C1 segment of cervical spinal cord (tissue), 14 donors: ENCODE measurements at places on chromosomes 3 and 15.

- no peak for DNase-seq
Measured at GRCh38 chr3:116474801-116475200, 29.5 kb upstream of the LSAMP start.

GRCh38 chr3:115251509-115251908 is 104.4 kb upstream of the ZBTB20 start:
- DNase-seq = no peak

DNA sequence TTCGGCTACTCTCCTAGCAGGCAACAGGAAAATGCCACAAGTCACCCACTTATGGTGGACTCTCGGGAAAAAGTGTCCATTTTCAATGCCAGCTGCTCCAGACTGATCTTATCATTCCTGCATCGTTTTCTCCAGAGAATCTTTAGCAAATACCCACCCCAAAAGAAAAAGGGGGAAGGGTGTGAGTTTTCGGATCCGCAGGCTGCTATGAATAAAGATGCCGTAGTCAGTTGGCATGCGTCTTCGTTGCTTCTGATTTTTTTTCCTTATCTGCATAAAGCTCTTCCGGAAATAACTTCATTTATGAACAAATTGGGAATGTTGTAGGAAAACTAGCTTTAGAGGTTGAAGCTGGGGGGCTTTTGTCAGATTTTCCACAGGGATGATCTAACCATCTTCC is 22.4 kb upstream of the VILL start:
- DNase-seq = no peak

DNA sequence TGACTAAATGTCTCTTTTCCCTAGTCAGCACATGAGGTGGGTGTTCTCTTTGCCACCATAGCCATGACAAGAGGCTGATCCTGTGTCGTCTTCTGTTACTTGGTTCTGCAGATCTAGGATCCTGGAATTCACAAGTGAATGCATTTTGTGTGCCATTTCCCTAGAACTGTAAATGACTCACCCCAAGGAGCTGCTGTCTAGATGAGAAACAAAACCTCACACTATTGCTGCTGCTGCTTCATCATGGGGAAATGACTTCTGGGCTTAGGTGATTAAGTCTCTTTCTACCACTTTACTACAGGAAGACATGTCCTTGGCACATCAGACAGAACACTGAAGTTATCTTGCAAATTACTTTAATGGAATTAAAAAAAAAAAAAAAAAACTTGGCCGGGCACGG is 54.9 kb downstream of the SLCO3A1 start:
- no peak for DNase-seq

DNA sequence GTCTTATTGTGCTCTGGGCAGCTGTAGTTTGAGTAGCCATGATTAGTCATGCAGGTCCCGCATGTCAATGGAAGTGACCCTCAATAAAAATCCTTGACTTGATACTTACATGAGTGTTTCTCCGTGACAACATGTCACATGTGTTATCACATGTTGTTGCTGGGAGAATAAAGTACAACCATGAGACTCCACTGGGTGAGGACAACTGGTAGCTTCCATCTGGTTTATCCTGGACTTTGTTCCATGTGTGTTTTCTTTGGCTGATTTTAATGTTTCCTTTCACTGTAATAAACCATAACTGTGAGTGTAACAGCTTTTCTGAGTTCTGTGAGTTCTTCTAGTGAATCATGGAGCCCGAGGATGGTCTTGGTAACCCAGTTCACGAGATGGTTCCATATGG is 63.1 kb upstream of the NDN start:
- no peak for DNase-seq

DNA sequence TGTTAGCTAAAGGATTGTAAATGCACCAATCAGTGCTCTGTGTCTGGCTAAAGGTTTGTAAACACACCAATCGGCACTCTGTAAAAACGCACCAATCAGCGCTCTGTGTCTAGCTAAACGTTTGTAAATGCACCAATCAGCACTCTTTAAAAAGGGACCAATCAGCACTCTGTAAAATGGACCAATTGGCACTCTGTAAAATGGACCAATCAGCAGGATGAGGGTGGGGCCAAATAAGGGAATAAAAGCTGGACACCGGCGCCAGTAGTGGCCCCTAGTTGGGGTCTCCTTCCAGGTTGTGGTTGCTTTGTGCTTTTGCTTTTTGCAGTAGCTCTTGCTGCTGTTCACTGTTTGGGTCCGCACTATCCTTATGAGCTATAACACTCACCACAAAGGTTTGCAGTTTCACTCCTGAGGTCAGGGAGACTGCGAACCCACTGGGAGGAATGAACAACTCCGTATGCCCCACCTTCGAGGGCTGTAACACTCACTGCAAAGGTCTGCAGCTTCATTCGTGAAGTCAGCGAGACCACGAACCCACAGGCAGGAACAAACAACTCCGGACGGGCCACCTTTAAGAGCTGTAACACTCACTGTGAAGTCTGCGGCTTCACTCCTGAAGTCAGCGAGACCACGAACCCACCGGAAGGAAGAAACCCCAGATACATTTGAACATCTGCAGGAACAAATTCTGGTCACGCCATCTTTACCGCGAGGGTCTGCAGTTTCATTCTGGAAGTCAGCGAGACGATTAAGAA is 1.1 kb upstream of the SUCLG2 start:
- no peak for DNase-seq

- DNase-seq = no peak
Measured at GRCh38 chr3:146465693-146466465, 3.5 kb downstream of the PLSCR2 start.
